ENCODE measurements at places on chromosomes 2 and 18. TPM values are rescaled to one million over a fixed set of nuclear protein-coding genes. Genes with fewer than 3 reads are reported as not detected.

SLC19A3 gene
- total RNA-seq = 1.2 TPM

PPP3R1 gene
- 67.7 TPM for total RNA-seq

ZNF385B gene
- 18.4 TPM for total RNA-seq

SPAG16 gene
- total RNA-seq = 96.4 TPM

PAIP2B gene
- total RNA-seq = 19.0 TPM

RAD51AP2 gene
- total RNA-seq = 0.47 TPM

MMADHC gene
- 137 TPM for total RNA-seq

SPP2 gene
- not detected for total RNA-seq

TMEM178A gene
- total RNA-seq = 25.1 TPM

ABCG5 gene
- total RNA-seq = under 0.01 TPM
